Osteoblast (primary cell): ENCODE measurements at places on chromosomes 12 and 14. TPM values are rescaled to one million over a fixed set of nuclear protein-coding genes. Genes with fewer than 3 reads are reported as not detected.
A peak's percentile ranks its signal among the peaks of the same experiment; 100 is the strongest.

BDKRB1 gene
- 0.59 and 0.72 TPM in 2 replicates for total RNA-seq

NRIP2 gene
- 0.59 TPM in 1 of 2 replicates, not detected in the other for total RNA-seq

DNA sequence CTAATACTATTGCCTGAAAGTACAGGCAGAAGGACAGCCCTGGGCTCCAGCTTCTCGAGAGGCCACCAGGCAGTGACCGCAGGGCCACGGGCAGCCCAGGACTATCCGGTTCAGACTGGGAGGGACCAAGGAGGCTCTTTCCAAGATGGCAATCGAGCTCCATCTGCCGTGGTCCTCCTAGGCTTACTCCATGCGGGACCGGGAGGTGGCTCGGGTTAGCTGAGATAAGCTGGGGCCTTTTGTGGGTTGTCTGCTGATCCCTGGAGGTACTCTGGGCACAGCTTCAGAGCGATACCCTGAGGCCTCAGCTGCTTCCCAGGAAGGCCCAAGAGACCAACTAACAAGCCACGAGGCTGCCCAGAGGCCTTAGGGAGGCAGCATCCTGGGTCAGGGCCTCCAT lies 33.1 kb downstream of the SNRNP35 start:
- peak; percentile 54 for DNase-seq

- DNase-seq = peak; percentile 91
Observed at GRCh38 chr12:19431407-19432308, 7.6 kb upstream of the AEBP2 start.

GRCh38 chr12:45665941-45666340 lies 63.6 kb upstream of the ARID2 start:
- DNase-seq = no peak

DNA sequence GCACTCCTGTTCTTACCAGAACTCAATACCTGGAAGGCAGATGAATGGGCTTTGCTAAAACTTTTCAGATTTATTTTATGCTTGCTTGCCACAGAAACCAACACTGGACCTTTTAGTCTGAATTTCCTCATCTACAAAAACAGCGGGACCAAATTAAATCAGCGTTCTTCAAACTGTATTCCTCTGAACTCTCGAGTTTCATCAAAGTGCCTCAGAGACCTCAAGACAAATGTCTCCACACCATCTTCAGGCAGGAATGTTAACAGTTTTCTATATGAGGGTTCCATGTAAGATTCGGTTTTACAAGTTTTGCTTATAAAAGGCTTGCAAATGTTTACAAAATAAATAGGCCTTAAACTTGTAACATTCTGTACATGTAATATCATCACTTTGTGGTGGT lies 74.6 kb downstream of the MED13L start:
- no peak for DNase-seq

- DNase-seq = no peak
Observed at GRCh38 chr12:10365696-10366405, 24.0 kb downstream of the KLRK1 start.
